ENCODE measurements at places on chromosomes 5 and 9.
A peak's percentile ranks its signal among the peaks of the same experiment; 100 is the strongest.

DNA sequence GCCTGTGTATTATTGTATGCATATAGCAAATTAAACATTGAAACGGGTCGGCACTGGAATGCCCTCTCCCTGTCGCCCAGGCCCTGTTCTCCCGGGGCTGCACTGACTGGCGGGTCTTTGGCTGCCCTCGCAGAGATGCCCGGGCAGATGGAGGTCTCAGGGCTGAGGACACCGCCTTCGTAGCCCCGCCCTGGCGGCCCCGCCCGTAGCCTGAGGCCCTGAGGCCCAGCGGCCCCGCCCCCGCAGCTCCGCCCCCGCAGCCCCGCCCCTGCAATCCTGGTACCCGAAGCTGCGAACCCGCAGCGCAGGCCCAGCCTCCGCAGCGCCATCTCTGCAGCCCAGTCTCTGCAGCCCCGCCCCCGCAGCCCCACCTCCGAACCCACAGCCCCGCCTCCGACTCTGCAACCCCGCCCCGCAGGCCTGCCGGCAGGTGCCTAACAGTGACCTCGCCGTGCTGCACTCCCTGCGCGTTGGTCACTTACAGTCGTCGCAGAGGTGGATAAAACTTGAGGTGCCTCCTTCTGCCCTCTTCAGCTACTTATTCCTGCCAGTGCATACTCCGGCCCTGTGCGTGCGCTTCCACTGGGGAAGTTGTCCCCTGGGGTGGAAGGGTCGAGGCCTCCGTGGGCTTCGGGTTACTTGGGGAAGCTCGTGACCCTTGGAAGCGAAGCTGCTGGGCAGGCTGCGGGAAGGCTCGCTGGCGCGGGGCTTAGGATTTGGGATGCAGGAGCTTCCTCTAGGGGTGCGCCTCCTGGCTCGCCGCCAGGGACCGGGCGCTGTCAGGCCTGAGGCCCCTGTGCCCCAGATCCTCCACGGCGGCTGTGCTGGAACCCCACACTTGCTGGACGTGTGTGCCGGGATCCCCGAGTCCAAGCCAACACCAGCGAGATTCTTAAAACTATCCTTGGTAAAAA lies 72.3 kb downstream of the ICE1 start:
- no peak for DNase-seq

DNA sequence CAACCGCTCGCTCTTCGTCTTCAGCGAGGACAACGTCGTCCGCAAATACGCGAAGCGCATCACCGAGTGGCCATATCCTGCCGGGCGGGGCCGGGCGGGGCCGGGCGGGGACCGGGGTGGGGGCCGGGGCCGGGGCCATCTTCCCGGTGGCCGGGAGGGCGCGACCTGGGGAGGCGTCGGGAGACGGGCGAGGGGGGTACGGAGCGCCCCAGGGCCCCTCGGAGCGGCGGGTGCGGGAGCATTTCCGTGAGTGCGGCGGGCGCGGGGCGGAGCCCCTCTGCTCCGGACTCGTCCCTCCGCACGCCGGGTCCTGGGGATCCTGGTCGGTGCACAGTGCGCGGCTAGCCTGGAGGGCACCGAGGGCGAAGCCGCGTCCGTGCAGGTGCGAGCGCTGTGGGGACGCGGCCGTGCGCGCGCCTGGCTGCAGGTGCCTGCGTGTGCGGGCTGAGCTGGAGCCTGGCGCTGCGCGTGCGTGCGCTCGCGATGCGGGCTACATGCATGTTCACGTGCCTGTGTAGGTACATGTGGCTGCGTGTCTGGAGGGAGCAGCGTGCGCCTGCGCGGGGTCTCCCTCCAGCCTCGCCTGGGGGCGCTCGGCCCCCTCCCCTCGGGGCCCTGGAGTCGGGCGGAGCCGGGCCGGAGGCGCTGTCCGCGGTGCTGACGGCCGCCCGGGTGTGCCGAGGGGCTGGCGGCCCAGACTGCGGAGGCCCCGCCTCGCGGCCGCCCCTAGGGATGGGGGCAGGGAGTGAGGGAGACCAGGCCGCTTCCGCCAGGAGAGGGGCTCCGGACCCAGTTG lies 762 bp downstream of the CACNA1B start:
- peak; percentile 44 for DNase-seq

- DNase-seq, result no peak
Observed at GRCh38 chr5:54553659-54554207, 36.2 kb downstream of the SNX18 start.

DNA sequence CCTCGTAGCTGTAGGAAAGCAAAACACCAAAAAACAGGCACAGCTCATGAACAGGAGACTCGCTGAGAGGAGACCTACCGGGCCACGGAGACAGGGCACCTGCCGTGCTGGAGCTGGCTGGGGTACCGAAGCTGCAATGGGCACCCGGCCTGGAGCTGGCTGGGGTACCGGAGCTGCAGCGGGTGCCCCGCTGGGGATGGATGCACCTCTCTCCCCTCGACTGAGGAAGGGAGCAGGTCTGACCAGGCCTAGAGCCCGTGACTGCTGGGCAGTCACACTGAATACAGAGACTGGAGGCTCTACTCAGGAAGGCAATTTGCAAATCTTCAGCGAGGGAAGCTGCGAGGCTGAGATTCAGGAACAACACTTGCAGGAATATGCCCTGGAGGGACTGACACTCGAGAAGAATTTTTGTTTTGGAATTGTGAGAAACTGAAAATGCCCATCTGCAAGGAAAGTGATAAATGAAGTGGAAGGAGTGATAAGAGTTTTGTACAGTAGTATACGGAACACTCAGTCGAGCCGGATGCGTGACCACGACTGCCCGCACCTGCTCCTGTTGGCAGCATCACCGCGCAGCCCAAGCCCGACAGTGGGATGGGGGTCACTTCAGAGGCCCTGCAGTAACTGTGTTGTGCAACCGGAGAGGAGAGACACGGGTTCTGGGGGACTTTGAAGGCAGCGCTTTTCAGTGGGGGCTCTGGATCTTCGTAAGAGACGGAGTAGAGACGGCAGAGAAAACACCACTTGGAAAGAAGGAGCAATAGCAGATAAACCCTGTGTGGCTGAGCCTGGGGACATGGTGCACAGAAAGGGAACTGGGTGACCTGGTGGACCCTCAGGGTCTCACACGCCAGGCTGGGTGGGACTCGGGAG lies 27.9 kb upstream of the LPCAT1 start:
- DNase-seq, result no peak

GRCh38 chr5:156402387-156402921 lies 75.5 kb downstream of the SGCD start:
- no peak for DNase-seq

DNA sequence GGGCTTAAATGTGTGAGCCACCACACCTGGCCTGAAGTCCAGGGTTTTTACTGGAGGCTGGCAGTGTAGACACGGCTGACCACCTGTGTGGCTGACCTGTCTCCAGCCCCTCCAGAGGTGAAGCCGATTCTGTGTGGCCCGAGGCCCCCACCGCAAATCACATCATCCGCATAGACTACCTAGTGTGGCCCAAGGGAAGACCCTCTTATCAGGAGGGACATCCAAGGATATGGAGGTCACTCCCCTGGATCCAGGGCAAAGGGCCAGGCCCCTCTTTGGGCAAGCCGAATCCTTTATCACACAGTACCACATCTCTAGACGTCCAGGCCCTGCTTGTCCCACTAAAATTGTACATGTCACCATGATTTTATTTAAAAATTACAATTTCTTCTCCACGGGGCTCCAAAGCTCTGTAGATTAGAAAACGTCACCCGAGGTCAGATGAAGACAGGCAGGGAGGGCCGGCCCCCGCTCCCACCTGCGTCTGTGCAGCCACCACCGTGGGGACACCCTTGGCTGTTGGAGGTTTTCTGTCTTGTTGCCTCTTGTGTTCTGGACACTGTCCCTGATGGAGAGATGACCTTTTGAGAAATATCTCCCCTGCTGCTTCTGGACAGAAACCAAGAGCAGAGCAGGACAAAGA lies 20.1 kb downstream of the LAMC3 start:
- DNase-seq, result no peak

DNA sequence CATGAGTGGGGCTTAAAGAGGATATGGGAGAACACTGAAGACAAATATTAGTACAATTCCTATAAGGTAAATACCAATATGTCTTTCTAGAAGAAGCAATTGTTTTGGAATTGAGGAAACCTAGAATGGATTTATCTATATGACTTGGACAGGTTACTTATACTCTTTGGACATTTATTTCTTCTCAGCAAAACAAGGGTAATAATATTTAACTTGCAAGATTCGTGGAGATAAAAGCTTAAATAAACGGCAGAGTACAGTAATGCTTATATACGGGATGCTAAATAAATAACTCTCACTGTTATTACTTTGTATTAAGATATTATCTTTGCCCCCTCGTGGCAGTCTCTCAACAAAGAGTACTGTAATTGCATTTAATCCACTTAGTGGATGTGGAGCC lies 8.6 kb downstream of the DMRTA1 start:
- no peak for DNase-seq

- DNase-seq, result no peak
Observed at GRCh38 chr5:75558981-75559632, 47.4 kb downstream of the POLK start.

DNA sequence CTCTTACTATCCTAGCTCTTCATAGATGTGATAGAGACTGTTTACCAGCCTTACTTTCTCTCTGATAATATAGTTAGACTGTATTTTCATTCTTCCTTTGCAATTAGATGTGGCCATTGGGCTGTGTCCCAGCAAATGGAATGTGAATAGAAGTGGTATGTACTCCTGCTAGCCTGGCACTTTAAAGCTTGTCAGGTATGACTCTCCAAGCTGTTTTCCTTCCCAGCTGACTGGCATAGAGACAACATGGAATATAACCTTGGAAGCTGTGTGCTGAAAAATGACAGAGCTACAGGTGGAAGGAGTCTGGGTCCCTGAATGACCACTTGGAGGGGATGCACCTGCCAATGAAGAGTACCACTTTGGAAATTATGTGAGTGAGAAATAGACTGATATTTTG lies 116.2 kb downstream of the DIRAS2 start:
- no peak for DNase-seq

- DNase-seq, result no peak
Observed at GRCh38 chr9:38074441-38074961, 5.5 kb upstream of the SHB start.

GRCh38 chr5:112142769-112143270 lies 276.3 kb downstream of the EPB41L4A start:
- no peak for DNase-seq

- DNase-seq, result no peak
Observed at GRCh38 chr9:104256031-104256695, 162.1 kb downstream of the SMC2 start.

DNA sequence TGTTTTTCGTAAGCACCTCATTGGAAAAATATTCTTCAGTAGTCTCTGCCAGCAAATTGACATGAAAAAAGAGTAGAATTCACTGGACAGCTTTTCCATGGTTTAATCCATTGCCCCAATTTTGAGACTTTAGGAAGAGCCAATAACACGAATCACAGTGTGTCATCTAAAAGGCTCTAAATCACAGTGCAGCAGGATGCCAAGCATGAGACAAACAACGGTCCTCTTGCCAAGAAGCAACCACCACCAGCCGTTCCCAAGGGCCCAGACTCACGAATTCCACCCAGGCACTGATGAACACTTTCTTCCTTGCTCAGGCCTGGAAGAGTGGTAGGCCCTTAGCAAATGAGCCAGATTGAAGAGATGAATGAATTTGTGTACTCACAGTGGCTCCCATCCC lies 18.3 kb upstream of the IRX4 start:
- DNase-seq, result no peak

- no peak for DNase-seq
Observed at GRCh38 chr9:133477992-133478850, 678 bp downstream of the SLC2A6 start.

- DNase-seq, result no peak
Observed at GRCh38 chr5:17275289-17276158, 58.1 kb downstream of the BASP1 start.

DNA sequence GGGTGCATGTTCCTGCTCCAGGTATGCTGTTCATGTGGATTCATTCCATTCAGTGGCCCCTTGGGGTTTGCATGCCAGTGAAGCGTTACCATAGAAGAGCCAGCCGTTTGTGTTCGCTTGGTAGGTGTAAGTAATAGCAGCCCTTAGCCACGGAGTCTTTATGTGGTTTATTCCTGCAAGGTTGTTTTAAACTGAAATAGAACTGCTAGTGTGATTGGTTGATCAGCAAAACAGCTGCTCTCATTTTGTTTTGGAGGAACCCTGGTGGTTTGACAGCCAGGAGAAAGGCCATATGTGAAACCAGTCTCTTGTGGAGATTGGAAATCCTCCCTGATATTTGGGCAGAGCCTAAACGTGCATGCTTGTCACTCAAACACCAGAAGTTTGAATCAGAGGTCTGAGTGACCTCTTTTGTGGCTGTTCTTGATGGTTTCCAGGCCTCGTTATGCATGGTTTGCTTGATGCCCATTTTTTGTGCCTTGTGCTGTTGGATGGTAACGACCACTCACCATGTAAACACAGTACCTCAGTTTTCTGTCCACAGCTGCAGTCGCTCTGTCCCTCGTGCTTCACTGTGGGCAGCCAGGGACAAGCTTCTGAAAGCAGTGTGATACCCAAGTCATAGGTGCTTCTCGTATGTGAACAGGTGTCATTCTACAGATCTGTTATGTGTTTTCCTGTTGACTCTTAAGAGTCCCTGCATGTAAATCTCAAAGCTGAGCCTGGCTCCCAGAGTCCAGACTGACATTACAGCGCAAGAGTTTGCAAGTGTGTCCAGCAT lies 58.3 kb upstream of the NXNL2 start:
- DNase-seq, result peak; percentile 11

- DNase-seq, result no peak
Observed at GRCh38 chr9:133727277-133727875, 10.8 kb downstream of the SARDH start.

DNA sequence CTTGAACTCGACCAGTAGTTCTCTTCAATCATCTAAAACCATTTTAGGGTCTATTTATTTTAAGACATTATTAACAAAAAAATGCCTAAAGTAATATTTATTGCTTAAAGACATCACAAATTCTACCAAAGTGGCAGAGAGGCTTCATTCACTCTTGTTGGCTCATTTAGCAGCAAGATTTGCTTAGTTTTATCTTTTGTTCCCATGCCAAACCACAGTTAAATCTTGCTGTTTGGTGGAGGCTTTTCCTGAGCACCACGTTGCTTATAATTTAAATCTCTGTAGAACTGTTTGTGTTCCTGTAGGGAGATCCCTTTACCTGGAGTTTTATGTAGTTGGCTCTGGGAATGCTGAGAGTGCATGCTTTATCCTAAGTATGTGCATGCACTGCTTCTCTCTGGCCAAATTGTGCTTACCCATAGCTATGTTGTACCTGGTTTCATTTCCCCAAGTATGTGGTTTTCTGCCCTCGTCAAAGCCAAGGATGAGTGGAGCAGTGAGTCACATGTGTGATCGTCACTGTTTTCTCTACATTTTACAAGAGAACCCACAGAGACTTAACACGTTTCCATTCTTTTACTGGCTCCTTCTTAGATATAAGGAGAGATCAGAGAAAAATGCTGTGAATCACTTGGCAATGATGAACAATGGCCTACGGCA lies 42.1 kb upstream of the MAST4 start:
- no peak for DNase-seq

- DNase-seq, result no peak
Observed at GRCh38 chr5:121384359-121384758, 467.3 kb upstream of the FTMT start.

Measured in NCI-H1930 (cell line).